B cell (primary cell): ENCODE measurements at places on chromosomes 4 and X.
A peak's percentile ranks its signal among the peaks of the same experiment; 100 is the strongest.

GRCh38 chrX:2766906-2767305, 15.1 kb downstream of the XG start:
- DNase-seq: no peak

DNA sequence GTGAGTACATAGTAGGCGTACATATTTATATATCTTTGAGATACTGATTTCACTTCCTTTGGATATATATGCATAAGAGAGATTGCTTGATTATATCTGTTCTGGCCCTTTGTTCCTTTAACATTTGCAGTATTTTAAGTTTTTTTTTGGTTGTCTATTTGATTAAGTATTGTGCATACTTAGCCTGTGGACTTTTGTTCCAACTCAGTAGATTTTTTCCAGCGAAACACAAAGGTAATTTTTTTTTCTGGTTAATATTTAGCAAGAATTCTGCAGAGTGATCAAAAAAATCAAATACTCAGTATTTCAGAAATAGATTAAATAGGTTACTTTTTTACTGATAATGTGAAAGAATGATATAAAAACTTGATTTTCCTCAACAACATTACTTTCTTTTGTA, at the start of gene AFM:
AFM (plus strand) TSS at position 388 of the 400 bp plus-strand sequence. CDS start 31 bp downstream, outside the sequence.
- no peak for DNase-seq

- DNase-seq: no peak
Observed at GRCh38 chr4:48210966-48211328, 58.7 kb downstream of the TEC start.

DNA sequence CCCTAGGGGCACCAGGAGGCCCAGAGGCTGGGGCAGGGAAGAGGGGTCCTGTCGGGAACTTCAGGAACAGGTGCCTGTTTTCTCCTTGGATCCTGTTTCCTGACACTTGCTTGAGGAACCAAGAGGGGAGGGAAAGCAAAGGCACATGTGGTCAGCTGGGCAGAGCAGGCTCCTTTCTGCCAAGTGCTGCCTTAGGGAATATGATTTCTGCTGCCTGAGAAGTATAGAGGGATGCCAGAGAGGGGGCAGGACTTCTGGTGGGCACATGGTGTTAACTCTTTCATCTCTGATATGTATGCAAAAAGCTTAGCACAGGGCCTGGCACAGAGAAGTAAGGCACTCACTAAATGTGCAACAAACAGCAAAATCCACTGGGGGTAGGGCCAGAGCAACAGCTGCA, 51.2 kb upstream of the PJA1 start:
- no peak for DNase-seq

- no peak for DNase-seq
Observed at GRCh38 chr4:183977707-183978106, 72.6 kb downstream of the STOX2 start.

DNA sequence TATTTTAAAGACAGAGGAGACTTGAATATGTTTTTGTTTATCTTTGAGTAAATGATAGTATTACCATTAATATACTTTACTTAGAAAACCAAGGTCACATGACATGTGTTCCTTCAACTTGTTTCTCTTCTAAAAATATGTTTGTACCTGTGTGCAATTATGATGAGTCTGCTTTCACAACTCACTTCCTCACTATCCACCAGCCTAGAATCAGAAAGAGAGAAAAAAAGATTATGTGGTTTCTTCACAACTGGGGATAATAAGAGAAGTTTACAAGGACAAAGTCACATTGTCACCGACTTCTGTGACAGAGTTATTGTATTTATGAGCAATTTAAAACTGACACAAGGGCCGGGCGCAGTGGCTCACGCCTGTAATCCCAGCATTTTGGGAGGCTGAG, 1112.1 kb downstream of the RPA4 start:
- no peak for DNase-seq

- no peak for DNase-seq
Observed at GRCh38 chr4:34170946-34171345, 2073.4 kb downstream of the ARAP2 start.

DNA sequence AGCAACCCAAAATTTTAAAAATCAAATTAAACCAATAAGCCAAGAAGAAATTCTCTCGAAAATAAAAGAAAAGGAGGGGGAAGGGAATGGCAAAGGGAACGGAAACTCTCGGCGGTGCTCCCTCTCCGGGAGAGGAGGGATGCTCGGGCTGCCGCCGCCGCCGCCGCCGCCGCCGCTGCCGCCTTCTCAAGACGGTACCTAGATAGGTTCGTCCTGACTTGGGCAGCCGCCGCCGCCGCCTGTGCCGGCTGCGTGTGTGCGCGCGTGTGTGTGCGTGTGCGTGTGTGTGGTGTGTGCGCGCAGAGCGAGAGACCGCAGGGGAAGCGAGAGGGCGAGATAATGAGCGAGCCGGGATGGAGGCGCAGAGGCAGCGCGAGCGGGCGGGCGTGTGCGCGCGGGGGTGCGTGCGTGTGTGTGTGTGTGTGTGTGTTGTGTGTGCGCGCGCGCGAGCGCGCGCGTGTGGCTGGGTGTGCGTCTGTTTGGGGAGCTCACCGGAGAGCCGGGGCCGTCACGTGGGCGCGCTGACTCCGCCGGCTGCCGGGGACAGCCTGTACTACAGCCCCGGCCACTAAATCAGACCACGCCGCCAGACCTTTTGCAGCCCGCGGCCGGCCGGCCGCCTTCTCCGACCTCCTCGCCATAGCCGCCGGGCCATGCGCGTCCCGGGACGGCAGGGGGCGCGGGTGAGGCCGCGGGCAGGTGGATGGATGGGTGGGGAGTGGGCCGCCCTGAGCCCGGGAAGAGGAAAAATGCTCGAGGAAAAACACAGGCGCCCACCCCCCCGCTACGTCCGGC, 111.6 kb downstream of the DHX15 start:
- peak; percentile 80 for DNase-seq

GRCh38 chr4:80058740-80059139, 14.3 kb downstream of the ANTXR2 start:
- DNase-seq: peak; percentile 94

GRCh38 chr4:6813725-6814124, 31.2 kb downstream of the KIAA0232 start:
- DNase-seq: no peak

GRCh38 chr4:77151241-77151640, 5.8 kb upstream of the CCNG2 start:
- no peak for DNase-seq
